ENCODE measurements at places on chromosomes 6 and 20.

GRCh38 chr6:74070091-74070490 is 374.1 kb downstream of the CD109 start:
- no peak for DNase-seq

DNA sequence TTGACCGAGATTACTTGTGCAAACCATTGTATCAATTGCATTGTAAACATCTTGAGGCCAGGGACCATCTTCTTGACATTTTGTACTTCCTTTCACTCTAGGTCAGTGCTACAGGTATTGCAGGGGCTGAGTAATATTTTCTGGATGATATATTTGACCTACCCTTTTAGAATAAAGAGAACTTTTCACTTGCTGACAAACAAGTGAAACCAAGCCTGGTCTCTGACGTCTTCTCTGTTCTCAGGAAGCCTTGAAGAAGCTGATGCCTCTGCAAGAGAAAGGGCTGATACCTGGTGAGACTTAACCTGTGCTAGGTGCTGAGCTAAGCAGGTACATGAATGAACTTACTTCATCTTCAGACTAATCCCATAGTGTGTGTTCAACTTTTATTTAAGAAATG is 60.5 kb upstream of the GGTLC1 start:
- DNase-seq, result no peak

- peak; percentile 50 for DNase-seq
Measured at GRCh38 chr6:119333707-119334295, 15.8 kb downstream of the MAN1A1 start.

DNA sequence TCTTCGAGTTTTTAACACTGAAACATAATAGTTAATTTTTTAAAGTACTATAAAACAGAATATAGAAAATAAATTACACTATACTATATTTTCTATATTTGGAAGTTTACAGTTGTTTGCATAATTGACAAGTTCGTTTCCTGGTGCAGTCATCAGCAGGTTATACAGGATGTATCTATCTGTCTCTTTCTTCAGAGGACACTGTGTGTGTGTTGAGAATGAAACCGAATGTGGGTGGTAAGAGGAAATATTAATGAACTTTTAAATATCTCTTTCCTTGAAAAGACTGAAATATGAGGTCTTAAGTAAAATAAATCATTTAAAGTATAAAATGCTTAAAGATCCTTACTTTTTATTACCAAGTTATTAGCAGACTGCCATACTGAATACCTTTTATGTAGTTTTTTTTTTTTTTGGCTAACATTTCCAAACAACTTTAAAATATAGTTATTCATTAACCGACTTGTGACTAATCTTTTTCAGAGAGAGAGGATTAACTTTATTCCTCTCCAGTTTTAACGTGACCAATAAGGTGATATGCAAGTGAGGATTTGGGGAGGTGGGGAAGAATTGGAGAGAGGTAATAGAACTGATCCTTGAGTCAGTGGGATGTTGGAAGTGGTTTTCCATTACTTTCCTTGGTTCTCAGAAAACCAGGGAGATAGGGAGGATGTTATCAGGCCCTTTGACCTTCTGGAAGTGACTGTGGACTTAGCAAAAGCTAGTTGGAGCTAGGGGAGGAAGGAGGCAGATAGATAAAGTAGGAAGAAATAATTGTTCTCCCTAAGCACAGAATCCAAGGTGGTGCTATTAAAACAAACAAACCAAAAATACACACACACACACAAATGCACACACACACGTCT is 380.0 kb upstream of the FLRT3 start:
- no peak for DNase-seq

GRCh38 chr6:72968704-72969103 is 256.6 kb downstream of the KHDC1L start:
- DNase-seq, result no peak

DNA sequence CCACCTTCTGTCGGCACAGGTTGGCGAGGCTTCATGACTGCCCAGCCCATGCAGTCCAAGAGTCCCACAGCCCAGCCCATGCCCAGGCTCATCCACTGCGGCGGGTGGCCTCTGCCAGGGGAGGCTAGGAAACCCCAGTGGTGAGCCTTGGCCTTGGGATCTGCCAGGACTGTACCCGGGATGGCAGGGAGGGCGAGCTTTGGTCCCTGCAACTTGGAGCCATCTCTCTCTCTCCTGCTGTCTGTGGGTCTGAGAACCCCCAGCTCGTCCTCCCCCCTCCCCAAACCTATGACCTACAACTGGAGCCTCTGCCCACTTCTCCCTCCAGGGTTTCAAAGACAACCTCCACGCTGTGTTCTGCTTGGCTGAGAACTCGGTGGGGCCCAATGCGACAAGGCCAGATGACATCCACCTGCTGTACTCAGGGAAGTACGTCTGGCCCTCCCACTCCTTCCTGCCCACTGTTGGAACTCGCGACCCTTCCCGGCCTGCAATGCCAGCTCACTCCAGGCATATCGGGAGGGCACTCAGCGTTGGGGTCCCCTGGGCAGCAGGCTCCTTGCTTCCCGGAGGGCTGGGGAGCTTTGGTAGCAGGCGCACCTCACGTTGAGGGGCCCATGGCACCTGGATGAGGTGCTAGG is 19.7 kb downstream of the NPEPL1 start:
- no peak for DNase-seq

- DNase-seq, result no peak
Measured at GRCh38 chr20:4552075-4552640, 169.6 kb upstream of the PRND start.

All from CD4-positive, alpha-beta T cell treated with Interleukin-4 for 4 hours (primary cell).